ENCODE measurements at places on chromosomes 3 and 15.

DNA sequence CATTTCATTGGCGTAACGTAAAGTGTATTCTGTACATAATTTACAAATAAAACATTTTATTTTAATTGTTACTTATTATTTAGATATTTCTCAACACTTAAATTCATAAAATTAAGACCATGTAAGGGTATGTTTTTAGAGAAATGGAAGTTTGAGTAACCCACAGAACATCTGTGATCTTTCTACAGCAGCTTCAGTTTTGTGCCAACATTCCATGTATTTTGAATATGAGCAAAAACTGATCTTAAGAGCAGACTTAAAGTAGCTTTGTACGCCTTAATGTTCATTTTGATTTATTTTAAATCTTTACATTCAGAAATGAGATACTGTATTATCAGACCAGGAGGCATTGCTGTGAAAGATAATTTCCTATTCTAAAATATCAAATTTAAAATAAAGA is 27.2 kb downstream of the SEC62 start:
- no peak for DNase-seq

GRCh38 chr15:40136470-40137302 is 24.2 kb upstream of the BUB1B start:
- no peak for DNase-seq

- DNase-seq, result no peak
These were observed 16.1 kb downstream of the NANOGP8 start for GRCh38 chr15:35068846-35069475.

DNA sequence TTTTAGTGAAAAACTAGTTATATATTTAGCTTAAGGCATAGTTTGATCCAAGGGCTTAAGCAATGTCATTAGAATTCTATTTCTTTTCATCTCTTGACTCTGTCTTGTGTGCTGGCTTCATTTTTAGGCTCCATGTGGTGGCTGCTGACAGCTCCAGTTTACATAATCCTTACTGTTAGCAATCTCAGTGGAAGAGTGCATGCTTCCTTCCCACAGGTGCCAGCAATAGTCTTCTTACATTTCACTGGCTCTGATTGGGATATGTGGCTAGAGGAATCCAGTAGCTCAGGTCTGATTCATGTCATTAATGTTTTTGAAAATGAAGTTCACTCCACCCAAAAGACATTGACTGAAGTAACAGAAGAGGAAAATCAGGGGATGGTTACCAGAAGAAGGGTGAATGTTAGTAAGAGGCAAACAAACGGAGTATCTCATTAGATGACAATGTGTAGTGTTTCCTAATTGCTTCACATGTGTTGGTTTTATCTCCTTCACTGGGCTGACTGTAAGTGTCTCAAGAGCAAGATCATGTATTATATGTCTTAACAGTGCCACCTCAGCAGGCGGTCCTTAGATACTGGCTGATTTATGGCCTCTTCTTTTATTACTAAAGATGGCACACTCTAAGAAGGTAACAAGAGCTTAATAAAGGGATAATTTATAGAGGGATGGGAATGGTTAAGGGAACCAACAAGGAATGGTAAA is 25.6 kb upstream of the TCF12 start:
- no peak for DNase-seq

- DNase-seq, result no peak
These were observed 108.3 kb upstream of the ETV5 start for GRCh38 chr3:186216900-186217819.

DNA sequence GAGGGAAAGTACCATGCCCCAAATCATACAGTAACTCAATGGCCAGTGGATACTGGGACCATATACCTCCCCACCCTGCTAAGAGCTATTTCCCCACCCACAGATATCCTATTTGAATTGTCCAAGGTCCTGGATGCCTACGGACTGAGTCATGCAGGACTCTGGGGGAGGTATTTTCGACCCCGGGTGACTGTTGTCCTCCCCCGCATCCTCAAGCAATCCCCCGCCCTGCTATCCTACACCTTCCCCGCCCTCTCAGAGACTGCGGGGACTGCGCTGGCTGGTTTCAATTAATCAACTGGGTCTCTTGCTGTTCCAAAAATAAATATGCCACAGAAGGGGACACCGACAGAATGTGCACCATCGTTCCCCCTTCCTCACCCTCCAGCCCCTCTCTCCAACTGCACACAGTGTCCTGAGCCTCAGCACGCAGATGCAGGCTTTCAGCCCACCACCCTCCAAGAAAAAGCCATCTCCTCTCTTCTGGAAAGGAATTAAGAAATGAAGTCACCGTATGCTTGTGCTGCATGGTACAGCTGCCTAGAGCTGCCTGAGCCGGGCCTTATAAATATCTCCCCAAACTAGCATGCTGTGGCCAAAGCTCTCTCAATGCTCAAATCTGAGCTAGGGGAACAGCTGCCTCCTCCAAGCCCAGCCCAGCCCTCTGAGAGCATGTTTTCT is 8.1 kb downstream of the CAV3 start:
- DNase-seq, result no peak

GRCh38 chr3:29284497-29284896 is 3.6 kb downstream of the RBMS3 start:
- no peak for DNase-seq

DNA sequence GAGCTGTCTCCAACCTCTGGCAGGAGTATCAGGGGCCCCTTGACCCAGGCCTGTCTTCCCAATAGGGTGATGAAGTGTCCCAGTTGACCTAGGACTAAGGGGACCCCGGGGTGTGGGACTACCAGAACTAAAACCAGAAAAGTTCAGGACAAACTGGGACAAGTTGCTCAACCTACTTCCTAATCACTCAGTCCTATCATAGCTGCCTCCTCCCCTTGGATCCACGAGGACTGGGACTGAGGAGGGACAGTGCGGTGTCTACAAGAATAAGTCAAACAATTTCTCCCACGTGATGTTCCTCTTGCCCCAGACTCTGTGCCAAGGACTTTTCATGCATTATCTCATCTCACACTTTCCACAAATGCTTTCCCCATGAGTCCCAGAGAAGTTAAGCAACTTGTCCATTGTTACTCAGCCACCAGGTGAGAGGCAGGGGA is 49.4 kb upstream of the SLCO2A1 start:
- DNase-seq, result no peak

- no peak for DNase-seq
These were observed 65.7 kb upstream of the IL12A start for GRCh38 chr3:159922861-159923312.

- DNase-seq, result no peak
These were observed 1.4 kb downstream of the DVL3 start for GRCh38 chr3:184156522-184156955.

GRCh38 chr15:86624261-86625036 is 544.8 kb downstream of the AGBL1 start:
- peak; percentile 83 for DNase-seq

GRCh38 chr15:68479406-68479805 is 47.4 kb upstream of the ITGA11 start:
- no peak for DNase-seq

All from stimulated activated CD8-positive, alpha-beta memory T cell treated with anti-CD3 and anti-CD28 coated beads, Interleukin-2, amount 100 ng/mL, for 48 hours (primary cell).